ENCODE measurements at places on chromosomes 4 and X.

DNA sequence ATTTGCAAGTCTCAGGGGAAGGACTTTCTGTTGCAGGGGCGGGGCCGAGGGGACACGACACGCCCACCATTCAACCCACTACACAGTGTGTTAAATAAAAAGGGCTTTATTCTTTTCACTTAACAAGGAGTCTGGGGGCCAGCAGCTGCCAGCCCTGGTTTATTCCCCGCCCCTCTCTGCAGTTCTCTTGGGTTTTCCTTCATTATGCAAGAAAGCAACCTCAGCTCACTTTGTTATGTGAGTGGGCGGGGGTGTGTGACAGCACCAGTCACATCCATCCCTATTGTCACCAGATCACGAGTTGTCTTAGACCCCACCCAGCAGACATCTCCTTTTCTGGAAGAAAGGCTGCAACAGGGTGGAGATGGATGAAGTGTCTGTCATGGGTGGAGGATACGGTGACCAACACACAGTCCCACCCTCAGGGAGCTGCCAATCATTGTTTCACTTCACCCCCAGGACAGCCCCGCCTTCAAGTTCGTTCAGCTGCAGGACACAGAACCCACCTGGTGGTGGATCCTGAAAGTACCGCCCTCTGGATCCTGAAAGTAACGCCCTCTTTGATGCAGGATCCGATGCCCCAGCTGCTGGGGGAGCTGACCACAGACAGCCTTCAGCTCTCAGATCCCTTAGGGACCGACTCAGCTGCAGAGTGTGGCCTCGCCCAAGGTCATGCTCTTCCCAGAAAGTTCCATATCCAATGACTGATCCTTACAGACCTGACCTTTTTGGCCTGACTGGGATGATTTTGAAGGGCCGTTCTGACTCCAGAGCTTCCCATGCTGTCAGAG, 79.6 kb downstream of the SMIM20 start:
- no peak for DNase-seq

DNA sequence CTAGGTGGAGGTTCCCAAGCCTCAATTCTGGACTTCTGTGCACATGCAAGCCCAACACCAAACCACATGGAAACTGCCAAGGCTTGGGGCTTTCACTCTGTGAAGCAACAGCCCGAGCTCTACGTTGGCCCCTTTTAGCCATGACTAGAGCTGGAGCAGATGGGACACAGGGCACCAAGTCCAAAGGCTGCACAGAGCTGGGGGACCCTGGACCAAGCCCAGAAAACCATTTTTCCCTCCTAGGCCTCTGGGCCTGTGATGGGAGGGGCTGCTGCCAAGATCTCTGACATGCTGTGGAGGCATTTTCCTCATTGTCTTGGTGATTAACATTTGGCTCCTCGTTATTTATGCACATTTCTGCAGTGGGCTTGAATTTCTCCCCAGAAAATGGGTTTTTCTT, 258.7 kb upstream of the ACTRT1 start:
- no peak for DNase-seq

GRCh38 chrX:21933077-21933476, 7.4 kb upstream of the SMS start:
- DNase-seq = no peak

GRCh38 chr4:168741281-168742173, 244.7 kb downstream of the PALLD start:
- no peak for DNase-seq

- no peak for DNase-seq
These were observed 1.7 kb upstream of the SLC2A9 start for GRCh38 chr4:10023050-10023419.

- no peak for DNase-seq
These were observed 40.9 kb downstream of the ADH5 start for GRCh38 chr4:99047710-99048109.

GRCh38 chrX:72110051-72110875, 21.5 kb downstream of the RTL5 start:
- DNase-seq = no peak
